ENCODE measurements at places on chromosomes 2 and 18.

DNA sequence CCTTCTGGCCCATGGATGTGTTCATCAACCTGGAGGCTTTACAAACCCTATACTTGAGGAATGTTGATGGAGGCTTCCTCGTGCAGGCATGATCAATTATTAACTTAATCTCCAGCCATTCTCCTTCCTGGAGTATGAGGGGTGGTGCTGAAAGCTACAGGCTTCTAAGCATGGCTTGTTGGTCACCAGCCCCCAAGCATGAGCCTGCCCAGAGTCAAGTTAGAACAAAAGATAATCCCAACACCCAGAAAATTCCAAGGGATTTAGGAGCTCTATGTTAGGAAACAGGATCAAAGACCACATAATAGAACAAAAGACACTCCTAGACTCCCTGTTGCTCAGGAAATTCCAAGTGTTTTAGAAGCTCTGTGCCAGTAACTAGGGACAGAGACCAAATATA lies 63.1 kb downstream of the FAM171B start:
- no peak for DNase-seq

DNA sequence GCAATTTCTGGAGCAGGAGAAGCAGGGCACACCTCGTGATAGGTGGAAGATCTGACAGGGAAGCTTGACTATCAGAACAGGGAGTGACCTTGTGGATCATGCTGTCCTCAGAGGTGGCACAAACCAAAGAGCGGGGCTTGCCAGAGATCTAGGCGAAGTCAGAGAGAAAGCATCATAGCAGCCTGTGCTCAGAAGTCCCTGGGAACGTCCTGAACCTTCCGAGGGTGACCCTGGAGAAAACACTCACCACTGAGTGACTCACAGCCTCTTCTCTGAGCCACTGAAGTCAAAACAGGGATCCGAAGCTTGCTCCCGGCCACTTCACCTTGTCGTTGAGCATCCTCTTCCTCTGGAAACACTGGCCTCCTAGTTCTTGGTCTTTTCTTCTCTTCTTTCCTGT lies 56.7 kb downstream of the IL1R2 start:
- peak; percentile 85 for DNase-seq

DNA sequence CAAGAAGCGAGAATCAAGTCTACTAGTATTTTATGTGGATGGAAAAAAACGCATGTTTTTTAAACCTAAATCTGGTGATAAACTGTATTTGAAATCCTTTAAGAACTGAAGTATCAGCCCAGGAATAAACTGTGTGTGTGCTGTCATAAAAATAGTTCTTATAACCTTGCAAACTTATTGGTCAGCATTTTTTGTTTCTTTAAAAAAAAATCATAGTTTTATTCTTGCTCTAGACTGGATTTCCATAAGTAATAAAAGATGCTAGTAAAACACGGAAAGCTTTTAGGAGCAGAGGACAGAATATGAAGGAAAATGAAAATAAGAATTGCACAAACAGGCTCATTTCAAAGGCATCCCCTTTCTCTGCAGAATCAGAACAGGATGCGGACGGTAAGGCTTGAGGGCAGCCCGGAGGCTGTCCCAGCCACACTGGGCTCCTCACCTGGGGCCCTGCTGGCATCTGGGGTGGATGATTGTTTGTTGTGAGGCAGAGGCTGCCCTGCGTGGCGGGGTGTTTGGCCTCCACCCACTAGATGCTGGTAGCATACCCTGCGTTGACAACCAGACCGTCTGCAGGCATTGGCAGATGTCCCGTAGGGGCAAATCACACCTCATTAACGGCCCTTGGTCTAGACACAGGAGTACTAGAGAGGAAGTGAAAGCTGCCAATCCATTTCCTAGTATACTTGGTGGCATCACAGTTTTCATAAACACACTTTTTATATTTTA lies 52.5 kb downstream of the MBP start:
- DNase-seq, result no peak

- DNase-seq, result no peak
These were observed 88.9 kb downstream of the MCFD2 start for GRCh38 chr2:46826569-46827245.

DNA sequence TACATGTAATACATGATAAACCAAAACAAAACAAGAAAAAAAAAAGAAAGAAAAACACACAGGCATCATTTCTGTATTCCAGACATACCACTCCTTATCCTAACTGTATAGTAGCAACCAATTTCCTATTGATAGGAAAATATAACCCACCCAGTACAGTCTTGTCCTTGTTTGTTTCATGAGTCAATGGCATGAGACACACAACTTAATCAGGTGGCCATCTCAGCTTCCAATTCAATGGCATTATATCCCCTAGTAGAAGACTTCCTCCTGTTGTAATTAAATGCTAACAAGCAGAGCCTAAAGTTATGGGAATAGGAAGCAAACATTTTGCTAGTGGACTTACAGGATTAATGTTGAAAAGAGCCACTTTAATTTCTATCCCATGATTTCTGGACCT lies 121.0 kb upstream of the NOL4 start:
- no peak for DNase-seq

DNA sequence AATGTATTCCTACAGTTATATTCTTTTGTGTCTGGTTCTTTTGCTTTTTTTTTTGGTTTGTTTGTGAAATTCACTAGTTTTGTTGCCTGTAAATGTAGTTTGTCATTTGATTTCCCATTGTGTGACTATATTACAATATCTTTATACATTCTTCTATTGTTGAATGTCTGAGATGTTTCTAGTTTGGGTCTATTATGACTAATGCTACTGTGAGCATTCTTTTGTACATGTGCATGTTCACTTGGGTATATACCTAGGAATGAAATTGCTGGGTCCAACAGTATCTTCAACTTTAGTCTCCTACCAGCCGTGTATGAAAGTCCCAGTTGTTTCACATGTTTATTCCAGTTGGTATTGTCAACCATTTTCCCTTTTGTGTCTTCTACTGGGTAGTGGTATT lies 112.7 kb upstream of the RBMS1 start:
- no peak for DNase-seq

DNA sequence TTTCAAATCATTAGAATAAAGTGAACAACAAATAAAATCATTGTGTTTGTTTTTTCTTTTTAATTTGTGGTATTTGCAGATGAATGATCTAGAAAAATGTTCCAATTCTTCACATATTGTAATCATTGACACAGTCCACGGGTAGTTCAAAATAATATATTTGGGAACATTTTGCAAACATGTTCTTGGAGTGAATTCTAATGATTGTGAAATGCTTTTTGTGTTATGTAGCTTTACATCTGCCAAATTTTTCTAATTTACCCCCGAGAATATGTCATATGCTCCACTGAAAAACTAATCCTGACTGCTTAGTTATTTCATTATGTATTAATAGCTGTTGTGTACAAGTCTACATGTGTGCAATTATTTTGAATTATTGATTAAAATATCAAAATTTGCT lies 1468.4 kb upstream of the NXPH2 start:
- no peak for DNase-seq

GRCh38 chr2:138121666-138122661 lies 157.7 kb downstream of the HNMT start:
- DNase-seq, result no peak

- DNase-seq, result no peak
These were observed 96.5 kb downstream of the NDUFA10 start for GRCh38 chr2:239928391-239929350.

- no peak for DNase-seq
These were observed 141.1 kb downstream of the ANTXR1 start for GRCh38 chr2:69154106-69154505.

DNA sequence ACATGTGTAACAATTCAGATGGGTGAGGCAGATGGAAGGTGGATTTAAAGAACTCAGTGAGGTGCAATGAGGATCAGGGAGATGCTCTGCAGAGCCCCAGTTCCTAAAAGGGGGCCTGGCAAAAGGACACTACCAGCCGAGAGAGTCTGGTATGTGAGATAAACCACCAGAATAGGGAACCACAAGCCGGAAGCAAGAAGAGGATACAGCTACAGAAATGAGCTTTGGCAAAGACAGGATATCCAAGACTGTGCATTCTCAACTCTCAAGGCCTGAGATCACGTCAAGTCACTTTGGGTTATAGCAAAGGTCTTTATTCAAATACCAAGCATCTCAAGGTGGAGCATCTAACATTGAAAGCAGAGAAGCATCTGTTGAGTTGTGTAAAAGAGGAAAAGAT lies 293.5 kb downstream of the ARHGAP15 start:
- no peak for DNase-seq

- DNase-seq, result no peak
These were observed 83.1 kb upstream of the SP3 start for GRCh38 chr2:174048243-174048642.

GRCh38 chr2:102050854-102051391 lies 59.2 kb downstream of the IL1R2 start:
- DNase-seq, result peak; percentile 83

- DNase-seq, result no peak
These were observed 560 bp upstream of the DUSP2 start for GRCh38 chr2:96145848-96146152.

- no peak for DNase-seq
These were observed 65.9 kb downstream of the AP1S3 start for GRCh38 chr2:223771475-223771874.

DNA sequence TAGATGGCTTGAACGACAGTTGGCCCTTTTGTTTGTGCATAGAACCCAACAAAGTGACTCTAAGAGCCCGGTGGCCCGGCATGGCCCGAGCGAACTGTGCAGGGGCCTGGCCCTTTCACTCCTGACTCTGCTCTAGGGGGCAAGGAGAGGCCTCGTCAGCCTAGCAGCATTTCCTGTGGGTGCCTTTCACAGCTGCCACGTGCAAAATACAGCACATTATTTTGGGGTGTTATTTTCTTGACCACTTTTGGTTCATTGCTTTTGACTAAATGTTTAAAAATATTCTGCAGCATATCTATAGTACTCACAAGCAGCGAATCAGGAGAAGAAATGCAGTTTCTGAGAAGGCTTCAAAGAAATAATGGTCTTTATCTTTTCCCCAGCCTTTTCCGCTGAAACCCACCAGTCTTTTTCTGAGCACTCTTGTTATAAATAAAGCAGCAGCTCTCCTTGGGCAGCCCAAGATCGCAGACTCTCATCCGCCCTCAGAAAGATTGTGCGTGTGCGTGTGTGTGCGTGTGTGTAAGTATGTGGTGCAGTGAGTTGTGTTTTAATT lies 31.3 kb downstream of the DGKD start:
- no peak for DNase-seq

- DNase-seq, result peak; percentile 91
These were observed 36.4 kb downstream of the PRKRA start for GRCh38 chr2:178414266-178415247.

DNA sequence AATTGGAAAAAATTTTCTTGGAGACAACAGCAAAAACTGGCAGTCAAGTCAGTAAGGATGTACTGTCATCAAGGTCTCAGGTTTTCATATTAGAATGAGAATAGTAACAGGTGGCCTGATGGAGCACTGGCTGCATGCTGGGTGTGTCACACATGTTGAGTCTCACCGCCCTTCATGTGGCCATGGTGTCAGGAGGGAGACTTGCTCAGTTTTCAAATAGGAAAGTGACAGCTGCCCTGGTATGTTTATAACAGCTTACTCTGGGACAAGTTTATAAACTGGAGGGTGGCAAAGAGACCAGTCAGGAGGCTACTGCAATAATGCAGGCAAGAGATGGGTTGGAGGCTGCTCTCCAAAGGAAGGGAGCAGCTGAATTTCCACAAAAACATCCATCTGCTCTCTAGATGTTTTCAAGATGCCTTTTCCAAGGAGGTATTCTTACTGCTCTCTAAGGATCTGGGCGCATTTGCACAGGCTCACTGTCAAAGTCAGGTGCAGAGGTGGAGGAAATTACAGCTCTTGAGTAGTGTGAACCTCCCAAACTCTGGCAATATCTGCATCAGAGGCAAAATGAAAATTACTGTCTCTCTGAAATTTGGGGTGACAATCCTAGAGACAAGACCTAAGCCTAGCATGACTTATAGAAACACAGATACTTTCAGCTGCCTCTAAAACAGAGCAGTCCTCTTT lies 321.9 kb upstream of the RAB12 start:
- no peak for DNase-seq

- DNase-seq, result no peak
These were observed 49.2 kb downstream of the FBXO48 start for GRCh38 chr2:68417926-68418325.

DNA sequence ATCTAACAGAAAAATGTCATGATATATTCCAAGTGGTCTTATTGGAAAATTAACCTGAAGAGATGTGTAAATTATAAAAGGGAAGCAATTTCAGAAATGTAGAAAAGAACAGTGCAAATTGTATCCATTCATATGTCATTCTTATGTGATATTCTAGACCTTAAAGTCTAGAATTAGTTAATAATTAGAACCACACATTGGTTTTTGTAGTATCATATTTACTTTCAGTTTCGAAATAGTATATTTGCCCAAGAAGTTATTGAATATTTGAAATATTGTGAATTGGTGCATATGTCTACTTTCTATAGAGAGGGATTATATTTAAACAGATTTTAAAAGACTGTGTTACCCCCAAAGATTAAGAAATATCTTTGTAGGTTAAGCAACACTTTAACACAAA lies 1348.6 kb upstream of the ACVR2A start:
- no peak for DNase-seq

DNA sequence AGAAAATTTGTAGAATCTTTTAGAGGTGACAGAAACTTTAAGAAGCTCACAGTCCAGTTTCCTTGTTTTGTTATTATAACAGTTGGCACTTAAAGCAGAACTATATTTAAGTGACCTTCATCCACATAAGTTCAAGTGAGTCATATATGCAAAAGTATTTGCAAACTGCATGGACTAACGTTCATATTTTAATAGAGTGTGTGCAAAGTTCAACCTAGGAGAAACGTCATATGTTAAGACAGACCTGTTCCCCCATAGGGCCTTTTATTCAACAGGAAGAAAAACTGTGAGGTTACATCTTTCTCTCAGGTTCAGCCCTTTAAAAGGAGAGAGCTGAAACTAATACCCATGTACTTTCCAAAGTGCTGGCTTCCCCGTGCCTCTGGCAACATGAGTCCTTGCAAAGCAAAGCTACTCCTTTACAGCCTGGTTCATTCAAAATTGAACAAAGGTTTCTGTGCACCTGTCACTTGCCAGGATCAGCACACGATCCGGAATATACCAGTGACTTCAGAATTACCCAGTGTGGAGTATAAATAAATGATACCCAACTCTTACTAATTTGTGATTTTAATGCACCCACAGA lies 280.0 kb upstream of the RAB12 start:
- DNase-seq, result peak; percentile 22

- DNase-seq, result no peak
These were observed 30.3 kb upstream of the ZSWIM2 start for GRCh38 chr2:186879312-186879711.

DNA sequence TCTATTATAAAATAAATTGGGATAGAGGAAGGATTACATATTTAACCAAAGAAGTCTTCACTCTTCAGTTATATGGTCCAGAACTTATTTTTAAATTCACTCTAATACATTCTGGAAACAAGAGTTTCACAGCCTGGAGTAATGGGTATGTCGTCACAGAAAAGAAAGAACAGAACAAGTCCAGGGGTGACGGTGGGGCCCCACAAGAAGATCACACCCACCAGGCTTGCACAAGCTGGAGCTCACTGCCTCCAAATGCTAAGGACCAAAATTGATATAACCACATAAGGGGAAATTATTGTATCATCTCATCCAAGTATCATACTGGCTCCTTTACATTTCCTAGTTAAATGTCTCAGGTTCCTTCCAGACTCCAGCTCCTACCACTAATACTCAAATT lies 11.3 kb downstream of the LRPPRC start:
- no peak for DNase-seq

GRCh38 chr2:156118753-156119416 lies 213.6 kb downstream of the NR4A2 start:
- no peak for DNase-seq

GRCh38 chr2:189258616-189259365 lies 79.2 kb upstream of the COL5A2 start:
- no peak for DNase-seq

GRCh38 chr2:160993654-160994061 lies 166.6 kb upstream of the TANK start:
- peak; percentile 21 for DNase-seq
